Caki2 (cell line): ENCODE measurements at places on chromosomes 16 and 17.

GRCh38 chr16:82999711-83000110 lies 372.9 kb downstream of the CDH13 start:
- DNase-seq, result no peak

GRCh38 chr17:41548844-41549595 lies 20.9 kb upstream of the KRT19 start:
- DNase-seq, result peak; percentile 97

DNA sequence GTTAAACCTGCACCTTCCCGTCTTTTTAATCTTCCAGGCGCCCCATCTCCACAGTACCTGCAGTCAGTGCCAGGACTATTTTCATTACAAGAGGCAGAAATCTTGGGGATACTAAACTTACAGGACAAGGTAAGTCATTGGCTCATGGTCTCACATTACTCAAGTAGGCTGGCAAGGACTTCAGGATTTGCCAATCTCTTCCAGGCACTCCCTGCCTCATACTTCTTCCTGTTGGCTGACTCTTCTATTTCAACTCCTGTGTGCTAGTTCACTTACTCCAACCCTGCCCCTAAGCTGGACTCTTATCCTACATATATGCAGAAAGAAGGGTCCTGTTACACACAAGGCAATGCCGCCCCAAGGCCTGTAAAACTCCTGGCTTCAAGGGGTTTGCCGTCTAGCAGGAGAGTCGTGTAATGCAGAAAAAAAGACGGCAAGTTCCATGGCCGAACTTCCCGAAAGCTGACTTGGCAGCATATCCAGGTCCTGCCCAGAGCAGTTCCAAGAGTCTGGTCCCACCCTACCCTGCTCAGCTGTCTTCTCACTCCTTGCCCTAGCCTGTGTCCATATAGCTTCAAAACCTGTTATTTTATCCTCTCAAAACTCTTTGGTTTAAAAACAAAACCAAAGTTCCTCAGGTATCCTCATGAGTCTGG lies 14.8 kb downstream of the ERN1 start:
- DNase-seq, result no peak

- no peak for DNase-seq
Observed at GRCh38 chr17:14458724-14459123, 157.8 kb downstream of the HS3ST3B1 start.

DNA sequence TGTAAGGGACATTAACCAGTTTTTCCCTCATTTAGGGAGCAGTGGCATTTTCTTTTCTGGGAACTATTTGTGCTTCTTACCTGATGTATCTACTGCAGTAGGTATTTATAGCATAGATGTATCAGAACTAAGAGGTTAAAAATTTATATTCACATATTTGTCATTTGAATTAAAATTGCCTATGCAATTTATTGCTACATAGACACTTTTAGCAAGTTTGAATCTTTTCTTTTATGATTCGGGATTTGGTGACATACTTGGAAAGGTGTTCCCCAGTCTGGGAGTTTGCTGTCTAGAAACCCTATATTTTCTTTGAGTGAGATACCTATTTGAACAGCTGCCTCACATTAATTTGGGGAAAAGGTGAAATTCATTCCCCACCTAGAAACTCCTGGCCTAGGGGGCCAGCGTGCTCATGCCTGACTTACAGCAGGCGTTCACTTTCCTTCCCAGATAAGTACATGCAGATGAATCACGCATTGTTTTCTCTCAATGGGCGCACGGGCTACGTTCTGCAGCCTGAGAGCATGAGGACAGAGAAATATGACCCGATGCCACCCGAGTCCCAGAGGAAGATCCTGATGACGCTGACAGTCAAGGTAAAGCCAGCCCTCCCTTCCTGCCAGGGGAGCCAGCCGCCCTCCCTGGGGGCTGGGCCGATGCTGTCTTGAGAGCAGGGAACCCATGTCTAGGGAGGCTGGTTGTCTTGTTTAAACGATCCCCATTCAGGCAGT lies 73.8 kb downstream of the SDR42E1 start:
- no peak for DNase-seq

GRCh38 chr17:61284174-61284573 lies 115.5 kb upstream of the TBX2 start:
- no peak for DNase-seq

DNA sequence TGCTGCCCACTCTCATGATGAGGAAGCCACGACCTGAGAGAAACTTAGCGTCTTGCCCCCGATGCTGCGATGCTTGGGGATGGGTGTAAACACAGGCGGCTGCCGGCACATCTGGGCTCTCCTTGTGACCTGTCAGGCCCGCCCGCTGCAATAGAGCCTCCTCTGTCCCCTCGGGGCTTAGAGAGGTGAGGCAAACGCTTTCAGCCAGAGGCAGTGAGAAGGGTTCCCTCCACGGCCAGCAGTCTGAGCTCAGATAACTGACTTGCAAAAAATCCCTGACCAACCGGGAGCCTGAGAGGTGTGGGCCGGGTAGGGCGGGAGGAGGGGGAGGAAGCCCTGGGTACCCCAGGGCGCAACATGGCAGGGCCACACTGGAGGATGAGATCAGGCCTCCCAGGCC lies 260.6 kb downstream of the C16orf95 start:
- DNase-seq, result no peak

- no peak for DNase-seq
Observed at GRCh38 chr17:43438626-43439025, 39.8 kb downstream of the ARL4D start.

DNA sequence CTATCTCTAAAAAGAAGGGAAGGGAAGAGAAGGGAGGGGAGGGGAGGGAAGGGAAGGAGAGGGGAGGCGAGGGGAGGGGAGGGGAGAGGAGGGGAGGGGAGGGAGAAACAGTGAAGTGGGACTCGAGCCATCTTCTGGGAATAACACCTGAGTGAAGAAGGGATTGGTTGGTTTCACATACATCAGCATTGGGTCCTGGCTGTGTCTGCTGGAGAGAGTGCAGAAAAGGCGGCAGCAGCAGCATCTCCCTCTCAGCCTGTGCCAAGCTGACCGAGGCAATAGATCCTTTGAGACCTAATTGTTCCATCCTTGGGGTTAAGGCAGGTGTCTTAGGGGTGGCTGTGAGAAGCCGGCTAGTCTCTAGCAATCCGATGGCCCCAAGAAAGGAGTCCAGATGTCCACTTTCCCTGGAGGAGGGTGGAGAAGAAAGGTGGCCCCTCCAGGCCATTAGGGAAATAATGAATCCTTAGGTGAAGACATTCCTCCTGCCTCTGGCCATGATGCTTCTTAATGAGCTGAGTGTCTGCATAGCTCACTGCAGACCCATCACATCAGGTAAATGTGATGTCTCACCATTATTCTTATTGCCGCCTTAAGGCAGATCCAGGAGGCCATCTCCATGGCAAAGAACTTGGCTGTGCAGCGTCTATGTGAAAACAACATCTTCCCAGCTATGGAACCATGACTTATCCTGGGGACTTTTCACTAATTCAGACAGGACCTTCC lies 71.6 kb downstream of the WIPI1 start:
- no peak for DNase-seq

DNA sequence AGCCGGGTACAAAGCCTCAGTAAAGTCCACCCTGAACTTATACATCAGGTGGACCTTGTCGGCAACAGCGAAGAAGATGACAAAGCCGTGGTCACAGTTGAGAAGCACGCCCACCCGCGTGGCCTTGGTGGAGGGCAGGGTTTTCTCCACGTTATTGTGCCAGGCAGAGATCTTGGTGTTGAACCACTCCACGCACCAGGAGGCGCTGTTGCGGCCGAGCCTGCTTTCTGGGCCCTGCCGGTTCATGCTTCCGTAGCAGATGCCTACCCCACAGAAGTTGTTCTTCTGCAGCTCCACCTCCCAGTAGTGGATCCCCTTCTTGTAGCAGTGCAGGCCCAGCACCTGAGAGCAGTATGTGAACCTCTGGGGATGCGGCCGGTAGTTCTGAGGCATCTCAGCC lies 22.1 kb downstream of the TRIM25 start:
- no peak for DNase-seq

DNA sequence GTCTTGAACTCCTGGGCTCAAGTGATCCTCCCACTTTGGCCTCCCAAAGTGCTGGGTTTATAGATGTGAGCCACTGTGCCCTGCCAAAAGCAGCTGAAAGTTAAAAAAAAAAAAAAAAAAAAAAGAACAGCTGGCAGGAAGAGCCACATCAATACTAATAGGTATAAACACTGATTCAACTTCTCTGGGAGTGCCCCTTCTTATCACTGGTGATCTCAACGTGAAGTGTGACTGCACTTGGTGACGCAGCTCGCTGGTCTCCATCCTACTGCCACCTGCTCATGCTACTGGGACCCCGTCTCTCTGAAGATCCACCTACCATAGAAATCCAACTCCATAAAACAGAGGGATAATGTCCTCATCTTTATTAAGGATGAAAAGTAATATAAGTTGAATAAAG lies 40.8 kb downstream of the RNF157 start:
- DNase-seq, result no peak

GRCh38 chr16:67246756-67247191 lies 507 bp downstream of the FHOD1 start:
- DNase-seq, result no peak

DNA sequence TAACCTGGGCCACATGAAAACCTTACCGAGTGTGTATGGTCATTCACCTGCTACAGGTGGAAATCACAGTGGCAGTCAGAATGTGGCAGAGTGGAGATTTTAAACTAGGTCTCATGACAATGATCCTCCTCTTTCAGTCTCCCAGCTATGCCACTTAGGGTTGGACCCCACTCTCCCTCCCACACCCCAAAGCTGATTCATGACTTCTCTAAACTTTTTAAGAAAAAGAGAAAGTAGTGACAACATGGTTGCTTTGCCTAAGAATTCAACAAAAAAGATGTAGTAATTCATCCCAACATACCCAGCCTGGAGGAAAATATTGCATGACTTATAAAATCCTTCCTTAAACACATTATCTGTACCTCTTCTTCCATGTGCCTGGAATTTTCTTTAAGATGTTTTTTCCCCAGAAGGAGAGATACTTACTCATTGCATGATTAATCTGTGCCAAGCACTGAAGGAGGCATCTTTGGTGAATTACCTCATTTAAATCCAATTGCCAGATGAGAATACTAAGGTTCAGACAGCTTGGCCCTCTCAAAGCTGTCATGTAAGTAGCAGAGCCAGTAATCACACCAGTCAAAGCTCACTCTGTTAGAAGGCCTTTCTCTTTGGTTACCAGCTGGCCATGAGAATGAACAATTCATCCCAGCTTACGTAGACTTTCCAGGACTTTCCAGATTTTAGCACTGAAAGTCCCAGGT lies 119.9 kb downstream of the COPRS start:
- DNase-seq, result no peak

DNA sequence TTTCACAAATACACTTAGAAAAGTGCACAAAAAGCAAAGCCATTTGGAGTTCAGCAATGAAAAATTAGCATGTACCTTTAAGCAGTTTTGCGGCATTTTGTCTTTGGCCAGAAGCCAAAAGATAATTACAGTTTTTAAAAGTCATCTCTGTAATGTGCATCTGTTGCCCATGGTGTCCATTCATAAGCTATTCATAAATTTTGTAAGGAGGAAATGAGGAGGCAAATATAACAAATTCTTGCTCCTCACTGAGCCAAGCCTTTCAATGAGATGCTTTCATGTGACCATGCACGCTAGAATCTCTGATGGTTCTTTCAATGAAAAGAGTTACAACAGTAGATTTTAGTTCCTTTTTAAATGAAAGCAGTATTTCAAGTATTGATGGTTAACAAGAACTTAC lies 247.1 kb upstream of the MON1B start:
- no peak for DNase-seq

DNA sequence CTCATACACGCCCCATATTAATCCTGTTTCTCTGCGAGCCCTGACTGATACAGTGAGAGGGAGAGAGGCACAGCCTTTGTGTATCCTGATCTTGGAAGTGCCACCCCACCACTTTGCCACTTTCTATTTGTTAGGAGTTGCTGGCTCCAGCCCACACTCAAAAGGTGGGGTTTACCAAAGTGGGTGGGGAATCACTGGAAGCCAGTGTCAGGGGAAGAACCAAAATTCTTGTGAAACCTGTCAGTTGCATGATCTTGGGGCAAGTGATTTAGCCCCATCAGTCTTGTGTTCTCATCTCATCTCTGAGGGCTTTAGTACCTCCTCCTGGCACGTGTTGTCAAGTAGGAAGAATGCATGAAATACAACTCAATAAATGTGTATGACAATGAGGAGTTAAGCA lies 119.5 kb downstream of the SOX9 start:
- DNase-seq, result no peak

DNA sequence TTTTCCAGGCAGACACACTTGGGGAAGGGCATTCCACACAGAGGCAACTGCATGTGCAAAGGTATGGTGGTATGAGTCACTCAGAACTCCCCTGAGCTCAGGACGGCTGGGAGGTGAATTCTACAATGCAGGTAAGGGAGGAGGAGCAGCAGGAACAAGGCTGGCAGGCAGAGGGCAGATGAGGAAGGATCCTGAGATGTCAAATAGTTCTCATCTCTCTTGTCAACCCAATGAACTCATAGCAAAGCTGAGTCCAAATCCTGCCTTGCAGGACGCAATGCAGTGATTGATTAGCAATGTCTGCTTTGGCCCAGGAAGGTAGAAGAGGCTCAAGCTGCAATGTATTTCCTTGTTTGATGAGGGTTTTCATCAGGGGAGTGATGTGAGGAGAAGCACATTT lies 243.5 kb downstream of the XYLT1 start:
- DNase-seq, result no peak

GRCh38 chr17:62823111-62823893 lies 15.2 kb upstream of the MARCHF10 start:
- DNase-seq, result peak; percentile 46

DNA sequence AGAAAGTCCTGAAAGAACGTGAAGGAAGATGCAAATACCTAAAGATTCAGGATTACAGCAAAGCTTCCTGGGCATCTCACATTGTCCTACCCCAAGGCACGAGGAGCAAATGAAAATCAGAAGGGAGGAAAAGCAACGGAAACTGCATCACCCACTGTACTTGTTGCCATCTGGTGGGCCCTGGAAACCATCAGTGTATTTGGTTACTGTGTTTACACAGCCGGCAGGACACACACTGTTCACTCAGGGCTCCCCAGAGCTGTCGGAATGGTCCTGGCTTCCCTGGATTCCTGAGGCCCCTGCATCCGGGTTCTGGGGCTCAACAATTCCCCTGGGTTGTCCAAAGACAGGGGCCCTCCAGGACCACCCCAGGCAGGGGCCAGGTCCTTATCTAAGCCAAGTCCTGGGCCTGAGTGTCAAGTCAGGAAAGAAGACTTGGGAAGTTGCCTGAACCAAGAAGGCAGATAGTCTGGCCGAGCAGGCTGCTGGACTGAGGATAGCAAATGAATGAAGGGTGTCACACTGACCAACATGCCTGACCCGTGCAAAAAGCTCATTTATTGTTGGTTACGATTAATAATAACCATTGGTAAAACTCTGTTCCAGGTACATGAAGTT lies 52.8 kb downstream of the SOX9 start:
- no peak for DNase-seq

GRCh38 chr17:78174870-78175642 lies 6.7 kb downstream of the SYNGR2 start:
- DNase-seq, result no peak
